MG63 (cell line): ENCODE measurements at places on chromosomes 1 and 21.

DNA sequence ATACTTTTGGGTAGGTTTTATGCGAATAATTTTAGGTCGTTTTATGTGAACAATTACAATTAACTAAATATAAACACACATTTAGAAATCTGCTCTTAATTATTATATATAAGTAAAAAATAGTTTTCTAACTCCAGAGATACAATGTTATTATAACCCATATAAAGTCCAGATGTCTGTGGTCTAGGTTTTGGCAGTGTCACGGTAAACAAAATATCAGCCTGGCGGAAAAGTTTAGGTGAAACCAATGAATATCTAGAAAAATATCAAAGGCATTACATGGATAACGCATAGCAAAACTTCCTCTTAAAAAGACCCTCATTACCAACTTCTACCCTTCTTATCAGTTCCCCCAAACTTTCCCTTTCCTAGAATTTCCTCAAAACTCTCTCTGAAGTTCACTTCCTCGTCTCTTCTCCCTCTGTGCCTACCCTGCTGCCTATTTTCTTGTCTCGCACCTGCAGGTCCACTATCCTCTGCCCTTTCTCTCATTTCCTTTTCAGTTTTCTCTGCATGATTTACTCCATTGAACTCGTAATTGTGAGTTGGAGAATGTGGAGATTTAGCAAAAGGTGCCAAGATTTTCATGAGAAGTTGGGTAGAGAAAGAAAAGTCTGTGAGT, 21.8 kb downstream of the VTCN1 start:
- no peak for DNase-seq

DNA sequence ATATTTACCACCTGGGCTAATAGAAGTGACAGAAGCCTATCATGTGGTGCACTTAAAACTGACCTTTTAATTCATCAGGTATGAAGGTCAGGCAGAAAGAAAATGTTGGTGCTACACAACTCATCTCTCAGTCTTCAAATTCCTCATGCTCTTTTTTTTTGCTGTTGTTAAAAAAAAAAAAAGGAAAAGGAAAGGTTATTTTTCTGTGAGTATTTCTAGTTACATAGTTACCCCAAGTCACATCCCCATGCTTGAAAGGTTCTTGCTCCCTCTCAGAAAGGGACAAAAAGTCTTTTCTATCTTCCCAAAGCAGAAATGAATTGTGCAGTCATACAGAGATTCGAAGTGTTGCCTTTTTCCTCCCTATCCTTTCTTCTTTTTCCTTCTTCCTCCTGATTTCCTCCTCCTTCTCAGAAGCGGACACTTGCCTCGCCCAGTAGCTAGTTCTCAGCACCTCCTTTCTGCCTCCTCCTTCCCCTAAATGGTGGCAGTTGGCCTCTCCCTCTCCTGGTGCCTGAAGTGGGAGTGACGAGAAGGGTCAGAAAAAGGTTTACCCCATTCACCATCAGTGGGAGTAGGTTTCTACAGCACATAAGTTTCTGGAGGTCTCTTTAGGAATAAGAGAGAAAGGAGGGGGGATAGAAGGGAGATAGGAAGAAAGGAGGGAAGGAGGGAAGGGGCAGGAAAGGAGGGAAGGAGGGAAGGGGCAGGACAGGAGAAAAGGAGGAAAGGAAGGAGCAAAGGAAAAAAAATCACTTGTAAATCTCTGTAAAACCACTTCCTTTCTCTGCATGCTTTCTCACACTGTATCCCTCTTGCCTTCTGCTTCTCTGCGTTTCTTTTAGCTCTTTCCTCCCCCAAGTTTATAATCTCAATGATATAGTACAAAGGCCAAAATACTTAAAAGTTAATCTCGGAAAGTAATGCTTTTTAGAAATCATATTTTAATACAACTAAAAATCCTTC, 20.4 kb upstream of the C1orf105 start:
- DNase-seq, result no peak

GRCh38 chr1:29586991-29587745, 350.8 kb downstream of the PTPRU start:
- peak; percentile 39 for DNase-seq

- DNase-seq, result no peak
Measured at GRCh38 chr1:81032973-81033425, 767.7 kb upstream of the ADGRL2 start.

- no peak for DNase-seq
Measured at GRCh38 chr1:240496941-240497340, 115.0 kb downstream of the GREM2 start.

GRCh38 chr1:7454895-7455784, 316.0 kb upstream of the VAMP3 start:
- peak; percentile 51 for DNase-seq

GRCh38 chr1:38129971-38130370, 83.4 kb upstream of the POU3F1 start:
- peak; percentile 28 for DNase-seq

DNA sequence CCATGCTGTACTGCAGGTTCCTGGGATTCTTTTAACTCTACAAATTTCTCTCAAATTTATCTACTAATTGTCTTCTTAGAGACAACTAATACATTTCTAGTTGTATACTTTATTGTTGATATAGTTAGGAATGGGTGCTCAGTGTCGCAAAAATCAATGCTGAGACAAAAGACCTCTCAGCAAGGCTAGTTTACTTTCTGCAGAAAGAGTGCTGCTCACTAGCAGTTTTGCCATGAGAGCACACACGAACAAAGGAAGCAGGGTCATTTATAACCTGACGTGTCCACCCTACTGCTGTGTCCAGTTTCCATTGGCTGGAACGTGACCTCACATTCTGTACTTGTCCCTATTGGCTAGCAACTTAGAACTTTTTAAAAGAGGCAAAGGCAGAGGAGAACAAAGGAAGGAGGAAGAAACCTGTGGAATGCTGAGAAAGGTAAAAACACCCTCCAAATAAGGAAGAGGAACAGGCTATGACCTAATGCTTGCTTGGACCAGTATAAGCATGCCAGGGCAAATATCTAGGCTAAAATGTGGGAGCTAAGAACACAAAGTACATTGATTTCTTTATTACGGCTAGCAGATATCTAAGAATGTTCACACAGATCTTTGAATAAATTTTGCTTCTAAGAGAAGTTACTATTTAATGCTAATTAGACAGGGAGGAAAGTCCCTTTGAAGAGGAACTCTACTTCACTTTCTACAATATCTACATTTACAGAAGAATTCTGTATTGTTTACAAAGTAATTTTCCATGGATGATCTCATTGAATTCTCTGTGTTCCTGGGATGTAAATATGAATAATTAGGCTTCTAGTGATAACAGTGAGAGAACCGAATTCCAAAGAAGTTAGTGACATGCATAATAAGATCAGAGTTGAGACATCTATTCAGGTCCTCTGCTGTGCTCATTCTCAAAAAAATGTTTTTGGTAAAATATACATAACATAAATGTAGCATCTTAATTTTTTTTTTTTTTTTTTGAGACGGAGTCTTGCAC, 86.0 kb upstream of the MAP10 start:
- DNase-seq, result no peak

DNA sequence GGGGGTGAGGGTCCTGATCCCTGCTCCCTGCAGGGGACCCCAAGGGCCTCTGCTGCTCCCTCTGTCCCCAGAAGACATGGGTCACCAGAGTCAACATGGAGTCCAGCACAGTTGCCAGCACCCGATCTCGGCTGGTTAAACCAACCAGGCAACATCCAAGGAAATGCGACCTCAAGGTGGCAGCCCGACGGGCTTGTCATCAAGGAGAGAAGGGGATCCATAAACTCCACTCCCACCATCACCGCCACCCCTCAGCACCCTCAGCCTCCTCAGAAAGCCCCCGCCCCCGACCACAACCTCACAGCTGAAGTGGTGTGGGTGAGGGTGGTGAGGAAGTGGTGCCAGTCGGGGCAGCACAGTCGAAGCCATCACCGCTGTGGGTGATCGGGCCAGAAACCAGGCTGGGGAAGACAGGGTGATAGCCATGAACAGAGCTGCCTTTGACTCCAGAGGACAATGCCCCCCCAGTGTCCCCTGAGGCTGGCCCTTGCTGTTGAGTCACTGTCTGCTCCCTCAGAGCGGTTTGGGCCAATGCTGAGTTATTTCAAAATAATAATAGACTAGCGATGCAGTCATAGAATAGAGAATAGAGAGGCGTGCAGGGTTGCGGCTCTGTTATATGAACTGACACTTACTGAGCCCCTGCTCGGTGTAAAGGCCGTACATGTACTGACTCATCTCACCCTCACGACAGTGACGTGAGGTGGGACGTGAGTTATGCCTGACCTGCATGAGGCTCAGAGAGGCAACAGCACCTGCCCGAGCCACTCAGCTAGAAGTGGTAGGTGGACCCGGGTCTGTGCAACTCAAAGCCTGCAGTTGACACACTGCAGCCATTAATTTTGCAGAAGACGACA, 88.7 kb upstream of the IFFO2 start:
- no peak for DNase-seq

GRCh38 chr21:21028275-21028820, 30.1 kb downstream of the NCAM2 start:
- no peak for DNase-seq

DNA sequence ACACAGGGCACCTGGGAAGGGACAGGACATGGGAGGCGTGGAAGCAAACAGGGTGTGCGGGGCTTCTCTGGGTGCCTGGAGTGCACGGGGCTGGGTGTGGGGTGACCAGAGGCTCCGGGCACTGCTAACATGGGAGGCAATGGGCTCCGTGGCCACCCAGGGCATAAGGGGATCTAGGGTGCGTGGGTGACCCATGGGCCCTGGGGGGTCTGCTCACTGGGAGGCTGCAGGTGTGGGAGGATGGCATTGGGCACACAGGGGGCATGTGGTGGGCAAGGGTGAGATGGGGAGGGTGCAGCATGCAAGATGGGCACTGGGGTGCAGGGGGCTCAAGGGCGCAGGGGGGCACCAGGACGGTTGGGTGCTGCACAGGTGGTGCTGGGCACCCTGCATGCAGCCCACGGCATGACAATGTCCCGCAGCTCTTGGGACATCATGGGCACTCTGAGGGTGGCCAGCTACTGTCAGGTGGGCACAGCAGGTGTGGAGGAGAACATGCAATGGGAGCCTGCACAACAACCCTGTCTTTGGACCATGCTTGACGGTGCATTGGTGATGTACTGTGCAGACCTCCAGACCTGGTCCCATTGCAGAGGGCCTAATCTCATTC, 15.1 kb downstream of the TRIM11 start:
- DNase-seq, result no peak

DNA sequence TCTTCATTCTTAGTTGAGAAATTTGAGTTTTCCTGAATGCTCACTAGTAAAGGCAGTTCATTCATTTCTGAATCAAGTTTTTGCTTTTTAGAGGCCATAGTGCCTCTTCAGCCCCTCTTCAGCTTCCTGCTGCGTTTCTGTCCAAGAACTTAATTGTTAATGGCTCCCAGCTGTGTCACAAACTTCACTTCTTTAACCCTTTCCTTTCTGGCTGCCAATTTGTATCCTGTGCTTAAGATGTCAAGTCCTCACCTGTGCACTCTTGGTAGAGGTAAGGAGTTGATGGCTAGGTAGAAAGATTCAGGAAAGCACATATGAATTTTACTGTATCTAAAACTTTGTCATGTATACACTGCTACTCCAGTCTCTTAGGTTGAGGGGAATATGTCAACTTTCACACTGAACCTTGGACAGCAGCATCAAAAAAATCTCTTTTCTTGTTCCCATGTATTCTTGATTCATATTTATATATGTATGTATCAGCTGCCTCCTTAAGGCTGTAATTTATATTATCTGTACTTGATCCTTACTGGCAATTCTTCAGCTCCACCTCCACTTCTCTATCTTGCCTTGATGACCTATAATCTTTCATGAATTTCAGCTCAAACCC, 612.8 kb downstream of the LMO4 start:
- no peak for DNase-seq

DNA sequence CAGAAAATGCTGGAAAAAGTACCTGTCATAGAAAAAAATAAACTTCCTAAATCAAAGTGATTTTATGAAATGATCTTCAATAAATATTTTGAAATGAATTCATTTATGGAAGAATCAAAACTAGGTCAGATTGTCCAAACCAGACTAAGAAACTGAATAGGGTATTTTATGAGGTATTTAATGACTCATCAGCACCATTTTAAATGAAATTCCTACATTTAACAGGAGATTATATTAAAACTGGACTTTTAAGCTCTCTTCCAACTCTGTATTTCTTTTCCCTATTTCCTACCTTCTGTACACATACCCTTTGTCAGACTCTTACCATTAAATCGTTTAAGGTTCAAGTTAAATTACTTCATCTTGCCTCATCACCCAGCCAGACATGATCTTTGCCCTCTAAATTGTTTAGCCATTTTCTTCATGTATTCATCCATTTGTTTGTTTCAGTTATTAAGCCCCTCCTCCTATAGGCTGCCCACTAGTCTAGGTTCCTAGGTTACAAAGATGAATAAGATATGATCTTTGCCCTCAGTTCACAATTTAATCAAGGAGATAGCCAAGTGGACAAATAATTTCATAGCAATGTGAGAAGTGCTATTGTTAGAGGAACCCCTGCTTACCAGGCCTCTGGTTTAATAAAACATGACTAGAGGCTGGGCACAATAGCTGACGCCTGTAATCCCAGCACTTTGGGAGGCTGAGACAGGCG, 25.0 kb downstream of the TATDN3 start:
- DNase-seq, result no peak

DNA sequence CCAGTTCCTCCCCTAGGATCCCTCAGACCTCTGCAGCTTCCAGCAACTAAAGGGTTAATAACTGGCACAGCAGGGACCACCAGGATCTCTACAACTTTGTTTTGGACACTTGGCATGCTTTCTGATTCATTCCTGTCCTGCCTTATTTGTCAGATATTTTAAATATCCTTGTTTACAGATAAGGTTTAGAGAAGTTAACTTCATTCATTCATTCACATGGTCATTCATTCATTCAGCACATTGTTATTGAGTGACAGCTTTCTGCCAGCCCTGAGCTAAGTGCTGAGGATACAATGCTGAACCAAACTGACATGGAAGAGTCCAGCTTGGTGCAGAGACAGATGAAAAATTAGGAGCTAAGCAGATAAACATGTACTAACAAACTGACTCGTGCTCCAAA, 8.8 kb upstream of the PHC2 start:
- no peak for DNase-seq

DNA sequence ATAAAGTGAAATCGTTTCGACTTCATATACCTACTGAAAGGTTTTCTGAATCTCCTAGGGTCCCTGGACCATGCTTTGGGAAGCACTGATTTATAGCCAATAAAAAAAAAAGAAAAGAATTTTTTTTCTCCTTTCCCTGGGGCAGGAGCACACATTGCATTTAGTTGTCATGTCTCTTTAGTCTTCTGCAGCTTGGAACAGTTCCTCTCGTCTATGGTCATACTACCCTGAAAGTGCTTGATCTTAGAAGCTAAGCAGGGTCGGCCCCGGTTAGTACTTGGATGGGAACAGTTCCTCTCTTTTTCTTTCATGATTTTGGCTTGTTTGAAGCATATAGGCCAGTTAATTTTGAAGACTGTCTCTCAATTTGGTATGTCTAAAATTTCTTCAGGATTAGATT, 3.7 kb upstream of the SERPINC1 start:
- no peak for DNase-seq

- DNase-seq, result peak; percentile 89
Measured at GRCh38 chr21:41141031-41141457, 26.9 kb upstream of the BACE2 start.

- no peak for DNase-seq
Measured at GRCh38 chr1:115134231-115134630, 44.9 kb upstream of the TSPAN2 start.

- no peak for DNase-seq
Measured at GRCh38 chr21:42214921-42215320, 4.0 kb upstream of the ABCG1 start.

GRCh38 chr1:61183471-61184039, 101.2 kb downstream of the NFIA start:
- DNase-seq, result peak; percentile 1
